Caco-2 (cell line): ENCODE measurements at places on chromosomes 3 and 15.

GRCh38 chr15:51137024-51137423 is 42.3 kb upstream of the TNFAIP8L3 start:
- no peak for DNase-seq

DNA sequence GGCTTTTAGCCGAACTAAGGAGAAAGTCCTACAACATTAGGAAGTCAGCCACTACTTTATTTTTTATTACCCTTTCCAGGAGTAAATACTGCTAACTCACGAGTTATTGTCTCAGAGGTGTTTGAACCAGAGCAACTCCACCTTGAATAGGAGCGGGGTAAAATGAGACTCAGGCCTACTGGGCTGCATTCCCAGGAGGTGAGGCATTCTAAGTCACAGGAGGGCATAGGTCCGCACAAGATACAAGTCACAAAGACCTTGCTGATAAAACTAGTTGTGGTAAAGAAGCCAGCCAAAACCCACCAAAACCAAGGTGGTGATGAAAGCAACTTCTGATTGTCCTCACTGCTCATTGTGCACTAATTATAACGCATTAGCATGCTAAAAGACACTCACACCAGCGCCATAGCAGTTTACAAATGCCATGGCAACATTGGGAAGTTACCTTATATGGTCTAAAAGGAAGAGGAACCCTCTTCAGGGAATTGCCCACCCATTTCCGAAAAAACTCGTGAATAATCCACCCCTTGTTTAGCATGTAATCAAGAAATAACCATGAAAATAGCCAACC is 555.9 kb downstream of the IGSF11 start:
- no peak for DNase-seq

DNA sequence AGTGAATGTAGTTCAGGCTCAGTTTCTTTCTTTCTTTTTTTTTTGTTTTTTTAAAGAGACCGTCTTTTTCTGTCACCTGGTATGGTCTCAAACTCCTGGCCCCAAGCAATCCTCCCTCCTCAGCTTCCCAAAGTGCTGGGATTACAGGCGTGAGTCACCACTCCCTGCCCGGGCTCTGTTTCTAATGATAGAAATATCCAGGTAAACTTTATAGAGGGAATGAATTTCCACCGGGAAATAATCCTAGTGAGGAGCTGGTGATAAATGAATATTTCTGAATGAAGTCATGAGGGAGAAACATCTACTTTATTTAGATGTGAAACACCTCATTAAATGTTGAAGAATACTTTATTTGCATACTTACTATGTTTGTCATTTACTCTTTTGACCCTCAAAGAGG is 7.2 kb downstream of the RNF13 start:
- DNase-seq = no peak

- no peak for DNase-seq
Measured at GRCh38 chr3:11305509-11305908, 33.3 kb downstream of the ATG7 start.

DNA sequence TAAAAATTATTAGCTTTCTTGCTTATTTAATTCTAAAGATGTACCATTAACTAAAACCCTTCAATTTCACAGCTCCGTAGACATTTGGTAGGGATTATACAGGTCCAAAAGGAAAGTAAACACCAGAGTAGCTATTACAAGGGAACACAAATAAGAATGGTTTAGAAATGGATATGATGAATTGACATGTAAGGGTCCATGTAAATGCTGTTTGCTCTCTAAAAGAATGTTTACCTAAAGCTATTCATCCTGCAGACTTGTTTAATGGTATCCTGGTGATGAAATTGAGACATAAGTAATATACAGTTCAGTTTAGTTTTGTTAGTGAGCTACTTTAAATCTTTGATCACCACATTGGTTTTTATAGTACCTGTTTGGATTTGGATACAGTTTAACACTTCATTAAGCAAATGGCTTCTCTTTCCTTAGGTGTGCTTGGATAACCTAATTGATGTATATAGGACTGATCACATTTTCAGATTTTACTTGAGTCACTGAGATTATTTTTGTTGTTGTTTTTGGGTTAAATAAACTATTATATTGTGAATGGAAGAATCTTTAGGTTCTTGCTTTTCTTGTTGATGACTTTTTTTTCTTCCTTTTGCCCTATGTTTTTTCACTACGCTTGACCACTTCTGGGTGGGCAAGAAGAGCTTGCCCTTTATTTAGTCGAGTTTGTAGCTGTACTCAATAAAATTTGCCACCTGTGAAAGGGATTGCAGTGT is 115.4 kb downstream of the TCF12 start:
- no peak for DNase-seq

- no peak for DNase-seq
Measured at GRCh38 chr15:100902436-100903167, 16.6 kb upstream of the LRRK1 start.
